Head of caudate nucleus (tissue), 42 donors: ENCODE measurements at places on chromosomes 4 and X.
A peak's percentile ranks its signal among the peaks of the same experiment; 100 is the strongest.

- DNase-seq: no peak
Observed at GRCh38 chr4:99507762-99508161, 3.1 kb upstream of the C4orf17 start.

GRCh38 chr4:55670695-55671094 lies 34.6 kb upstream of the NMU start:
- DNase-seq: no peak

GRCh38 chr4:7892212-7893019 lies 47.2 kb downstream of the AFAP1 start:
- DNase-seq: no peak

DNA sequence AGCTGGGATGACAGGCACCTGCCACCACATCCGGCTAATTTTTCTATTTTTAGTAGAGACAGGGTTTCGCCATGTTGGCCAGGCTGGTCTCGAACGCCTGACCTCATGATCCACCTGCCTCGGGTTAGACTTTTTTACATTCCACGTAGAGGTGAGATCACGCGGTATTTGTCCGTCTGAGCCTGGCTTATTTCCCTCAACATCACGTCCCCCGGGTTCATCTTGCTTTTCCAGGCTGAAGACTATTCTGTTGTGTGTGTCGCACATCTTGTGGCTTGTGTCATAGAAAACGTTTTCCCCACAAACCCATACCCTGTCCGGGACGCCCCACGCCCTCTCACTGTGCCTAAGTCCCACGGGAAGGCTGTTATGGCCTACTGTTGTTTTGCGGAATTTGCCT lies 185.3 kb downstream of the CRLF2 start:
- no peak for DNase-seq

DNA sequence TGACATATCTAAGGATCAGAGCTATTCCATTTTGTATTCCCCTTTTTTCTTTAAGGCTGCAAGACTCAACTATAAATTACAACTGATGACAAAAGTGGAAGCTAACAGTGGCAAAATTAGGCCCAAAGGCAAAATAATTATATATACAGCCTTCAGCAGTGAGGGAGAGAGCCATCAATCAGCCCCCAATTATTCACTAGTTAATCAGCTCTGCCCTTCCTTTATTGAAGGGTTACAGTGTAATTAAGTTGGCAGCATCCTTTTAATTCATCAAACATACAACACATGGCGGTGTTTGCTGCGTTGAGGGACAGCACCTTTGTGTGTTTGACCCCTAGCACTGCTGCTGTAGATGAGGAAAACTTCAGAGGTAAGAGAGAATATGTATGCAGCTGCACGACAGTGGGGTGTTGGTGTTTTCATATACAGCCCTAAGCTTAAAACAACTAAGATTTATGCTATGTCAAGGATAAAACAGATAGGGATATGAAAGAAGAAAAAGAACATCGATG lies 973.9 kb upstream of the POU3F4 start:
- DNase-seq: no peak

DNA sequence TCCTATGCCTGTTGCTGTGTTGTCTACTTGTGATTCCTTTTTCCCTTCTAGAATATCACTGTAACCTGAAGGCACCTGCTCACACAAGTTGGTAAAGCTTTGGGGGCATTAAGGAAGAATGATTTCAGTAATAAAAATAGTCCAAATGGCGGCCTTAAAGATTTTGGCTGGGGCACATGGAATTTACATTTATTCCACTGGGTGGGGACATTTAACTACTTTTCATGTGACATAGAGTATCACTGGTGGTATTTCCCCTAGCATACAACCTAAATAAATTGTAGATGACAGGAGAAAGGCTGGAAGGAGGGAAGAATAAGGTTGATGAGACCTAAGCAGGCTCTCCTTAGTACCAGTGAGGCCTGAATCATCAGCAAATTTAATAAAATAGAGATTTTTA lies 121.8 kb upstream of the EDA2R start:
- no peak for DNase-seq

GRCh38 chrX:30156009-30156408 lies 59.4 kb upstream of the MAGEB2 start:
- no peak for DNase-seq

GRCh38 chr4:30616942-30617646 lies 103.1 kb upstream of the PCDH7 start:
- DNase-seq: no peak

- no peak for DNase-seq
Observed at GRCh38 chr4:183541752-183542040, 36.8 kb downstream of the ING2 start.

- no peak for DNase-seq
Observed at GRCh38 chr4:84484236-84484635, 14.9 kb downstream of the NKX6-1 start.

- DNase-seq: no peak
Observed at GRCh38 chrX:20913760-20914159, 460.5 kb upstream of the CNKSR2 start.

GRCh38 chrX:149074398-149074797 lies 430.7 kb downstream of the IDS start:
- peak; percentile 34 for DNase-seq

DNA sequence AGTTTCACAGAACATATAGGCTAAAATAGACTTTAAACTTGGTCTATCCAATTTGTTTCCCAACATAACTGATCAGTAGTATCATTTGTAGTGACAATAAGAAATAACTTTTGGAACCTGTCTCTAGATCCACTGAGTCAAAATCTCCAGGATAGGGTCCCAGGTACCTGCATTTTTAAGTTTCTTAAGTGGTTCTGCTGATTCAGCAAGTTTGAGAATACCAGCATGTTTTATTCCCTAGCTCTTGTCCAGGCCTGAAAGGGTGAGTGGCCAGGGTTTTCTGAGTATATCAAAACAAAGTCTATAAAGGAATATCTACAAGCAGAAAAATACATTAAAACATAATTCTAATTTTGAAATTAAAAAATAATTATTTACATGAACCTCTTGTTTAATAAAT lies 573.1 kb upstream of the POU3F4 start:
- DNase-seq: no peak

DNA sequence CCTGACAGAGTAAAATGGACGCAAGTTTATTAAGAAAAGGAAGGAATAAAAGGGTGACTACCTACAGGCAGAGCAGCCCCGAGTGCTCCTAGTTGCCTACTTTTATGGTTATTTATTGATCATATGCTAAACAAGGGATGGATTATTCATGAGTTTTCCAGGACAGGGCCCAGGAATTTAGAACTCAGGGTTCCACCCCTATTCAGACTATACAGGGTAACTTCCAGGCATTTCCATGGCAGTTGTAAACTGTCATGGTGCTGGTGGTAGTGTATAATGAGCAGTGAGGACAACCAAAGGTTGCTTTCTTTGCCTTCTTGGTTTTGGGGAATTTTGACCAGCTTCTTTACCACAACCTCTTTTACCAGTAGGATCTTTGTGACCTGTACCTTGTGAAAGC lies 27.7 kb upstream of the CXCL3 start:
- no peak for DNase-seq

DNA sequence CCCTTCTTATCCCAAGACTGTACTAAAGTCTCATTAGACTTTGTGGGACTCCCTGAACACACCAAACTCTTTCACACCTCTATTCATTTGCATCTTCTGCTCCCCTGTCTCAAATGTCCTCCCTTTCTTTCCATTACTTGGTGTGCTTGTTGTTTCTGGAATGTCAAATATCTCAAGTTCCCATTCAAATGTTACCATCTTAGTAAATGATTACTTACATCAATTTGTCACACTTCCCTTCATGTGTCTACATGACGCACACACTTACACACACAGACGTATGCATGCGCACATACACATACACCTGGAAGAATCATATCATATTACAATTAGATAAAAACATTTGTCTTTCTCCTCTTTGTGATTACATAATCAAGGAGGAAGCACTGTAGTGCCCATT lies 210.8 kb upstream of the TEX13C start:
- DNase-seq: no peak

DNA sequence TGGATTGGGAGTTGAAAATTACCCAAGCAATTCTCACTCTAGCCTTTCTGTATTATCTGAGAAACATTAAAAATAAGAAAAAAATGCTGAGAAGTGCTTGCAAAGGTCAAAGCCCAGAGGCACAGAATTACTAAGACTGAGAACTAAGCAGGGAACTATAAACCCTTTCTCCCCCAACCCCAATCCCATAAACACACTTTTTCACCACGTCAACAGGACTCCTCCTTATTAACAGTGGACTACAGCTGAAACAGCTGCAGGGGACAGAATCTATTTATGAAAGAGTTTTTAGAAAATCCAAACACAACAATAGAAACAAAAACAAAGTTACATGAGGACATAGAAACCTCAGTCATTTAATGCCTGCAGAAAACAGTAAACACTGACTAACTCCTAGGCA lies 984.1 kb downstream of the TRAM1L1 start:
- DNase-seq: no peak

GRCh38 chrX:17527135-17527701 lies 152.2 kb downstream of the NHS start:
- DNase-seq: peak; percentile 38

DNA sequence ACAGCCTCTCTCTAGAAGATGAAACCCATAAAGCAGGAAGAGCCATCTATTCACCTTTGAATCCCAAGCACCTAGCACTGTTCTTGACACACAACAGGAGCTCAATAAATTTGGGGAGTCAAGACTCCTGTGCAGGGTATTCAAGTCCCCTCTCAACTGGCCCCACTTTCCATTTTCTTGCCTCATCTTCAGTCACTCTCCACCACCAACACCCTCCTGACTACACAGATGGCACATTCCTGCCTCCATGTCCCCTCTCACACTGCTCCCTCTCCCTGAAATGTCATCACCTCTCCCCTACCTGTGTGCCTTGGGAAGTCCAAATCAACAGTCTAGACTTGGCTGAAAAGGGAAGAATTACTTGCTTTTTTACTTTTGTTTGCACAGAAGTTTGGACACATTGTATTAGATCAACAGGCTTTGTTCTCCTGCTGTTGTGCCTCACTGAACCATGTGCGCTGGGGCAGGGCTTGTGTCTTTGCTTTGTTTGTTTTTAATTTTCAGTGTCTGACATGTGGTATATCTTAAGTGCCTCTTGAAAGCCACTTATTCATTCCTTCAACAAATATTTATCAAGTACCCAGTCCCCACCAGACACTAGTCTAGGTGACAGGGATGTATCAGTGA lies 85.1 kb downstream of the APBB2 start:
- DNase-seq: no peak

- no peak for DNase-seq
Observed at GRCh38 chr4:7844594-7844991, 95.1 kb downstream of the AFAP1 start.

DNA sequence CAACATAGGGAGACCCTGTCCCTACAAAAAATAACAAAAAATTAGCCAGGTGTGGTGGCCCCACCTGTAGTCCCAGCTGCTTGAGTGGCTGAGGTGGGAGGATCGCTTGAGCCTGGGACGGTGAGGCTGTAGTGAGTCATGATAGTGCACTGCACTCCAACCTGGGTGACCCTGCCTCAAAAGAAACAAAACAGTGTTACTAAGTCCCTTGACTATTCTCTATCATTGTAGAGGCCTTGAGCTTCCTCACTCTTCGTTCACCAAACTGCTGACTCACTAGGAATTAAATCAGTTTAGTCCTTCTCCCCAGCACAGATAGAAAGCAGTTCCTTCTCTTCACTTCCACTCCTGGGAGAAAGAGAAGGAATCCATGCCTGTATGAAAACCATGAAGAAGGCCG lies 14.5 kb downstream of the CDS1 start:
- DNase-seq: no peak

DNA sequence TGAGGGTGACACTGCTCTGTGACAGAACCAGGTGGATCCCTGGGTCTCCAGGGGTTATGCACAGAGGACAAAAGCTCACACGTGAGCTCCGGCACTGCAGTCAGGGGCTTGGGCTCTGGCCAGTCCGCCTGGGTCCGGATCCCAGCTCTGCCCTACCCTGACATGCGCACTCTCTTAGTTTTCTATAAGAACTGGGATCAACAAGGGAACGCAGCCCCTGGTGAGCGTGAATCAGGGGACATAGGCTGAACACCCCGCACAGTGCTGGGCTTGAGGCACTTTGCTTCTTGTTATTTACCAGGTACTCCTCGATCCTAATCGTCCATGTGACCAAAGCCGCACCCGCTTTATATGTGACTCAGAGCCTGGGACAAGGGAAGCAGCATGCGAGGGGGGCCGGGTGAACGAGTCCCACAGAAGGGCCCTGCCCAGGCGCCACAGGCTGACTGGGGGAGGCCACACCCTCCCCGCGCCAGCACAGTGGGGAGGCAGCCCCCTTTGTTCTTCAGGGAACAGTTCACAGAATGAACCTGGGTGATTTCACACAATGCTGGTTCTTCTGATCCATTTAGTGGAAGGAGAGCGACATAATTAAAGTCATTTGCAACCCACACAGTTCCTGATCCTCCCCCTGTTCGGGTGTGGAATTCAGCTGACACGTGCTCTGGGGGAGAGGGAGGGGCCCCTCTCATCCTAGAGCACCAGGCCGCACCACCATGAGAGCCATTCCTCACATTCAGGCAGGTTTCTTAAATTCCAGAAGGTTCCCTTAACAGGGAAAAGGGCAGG lies 55.5 kb downstream of the WFS1 start:
- DNase-seq: peak; percentile 65

- peak; percentile 52 for DNase-seq
Observed at GRCh38 chr4:184815046-184815877, 10.5 kb downstream of the ACSL1 start.

DNA sequence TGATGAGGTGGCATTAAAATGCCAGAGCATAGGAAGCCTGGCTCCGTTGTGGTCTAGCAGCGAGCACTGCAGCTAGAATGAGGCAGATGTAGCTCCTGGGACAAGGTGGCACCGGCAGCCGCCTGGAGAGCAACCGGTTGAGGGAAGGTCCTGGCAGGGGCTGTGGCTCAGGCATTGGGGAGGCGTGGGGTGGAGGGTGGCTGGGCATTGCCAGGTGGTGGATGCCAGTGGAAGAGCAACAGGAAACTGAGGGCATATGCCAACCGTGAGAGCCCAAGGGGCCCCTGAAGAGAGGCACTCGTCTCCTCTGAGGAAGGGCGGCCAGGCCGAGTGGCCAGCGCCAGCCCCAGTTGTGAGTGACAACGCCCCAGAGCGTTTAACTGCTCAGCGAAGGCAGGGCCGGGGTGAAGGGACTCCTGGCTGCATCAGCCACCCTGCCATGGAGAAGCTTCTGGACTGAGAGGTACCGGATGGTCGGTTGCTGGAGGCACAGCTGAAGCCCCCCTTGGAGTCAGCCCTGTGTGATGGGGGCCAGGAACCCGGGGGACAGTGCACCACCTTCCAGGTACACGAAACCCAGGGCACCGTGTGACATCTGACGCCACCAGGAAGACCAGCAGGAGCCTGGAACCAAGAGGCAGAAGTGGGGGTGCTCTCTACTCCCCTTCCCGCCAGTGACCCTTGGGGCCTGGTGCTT lies 13.2 kb upstream of the PDE6B start:
- DNase-seq: no peak

GRCh38 chr4:138861135-138861534 lies 154.4 kb upstream of the NOCT start:
- no peak for DNase-seq

DNA sequence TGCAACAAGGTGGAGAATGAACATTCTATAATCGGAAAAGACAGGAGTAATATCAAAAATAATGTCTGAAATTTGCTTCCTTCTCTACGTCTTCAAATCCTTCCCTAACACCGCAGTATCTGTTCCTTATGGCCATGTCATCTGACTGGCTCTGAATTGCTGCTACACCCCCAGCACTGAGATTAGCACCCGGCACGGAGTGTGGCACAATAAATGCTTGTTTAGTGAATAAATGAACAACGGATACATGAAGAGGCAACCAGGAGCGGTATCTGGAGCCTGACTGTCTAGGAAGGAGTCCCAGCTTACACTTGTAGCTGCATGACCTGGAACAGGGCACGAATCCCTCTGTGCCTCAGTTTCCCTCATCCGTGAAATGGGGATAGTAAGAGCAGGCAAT lies 164.3 kb downstream of the AFAP1 start:
- DNase-seq: no peak

- DNase-seq: no peak
Observed at GRCh38 chrX:63434665-63435064, 83.5 kb upstream of the SPIN4 start.
